ENCODE measurements at places on chromosomes 5 and 9.

GRCh38 chr5:54646356-54647101 is 129.0 kb downstream of the SNX18 start:
- DNase-seq: peak; percentile 78

- no peak for DNase-seq
Measured at GRCh38 chr9:101495810-101496209, 37.8 kb upstream of the RNF20 start.

GRCh38 chr5:181063514-181063913 is 23.4 kb downstream of the BTNL9 start:
- no peak for DNase-seq

GRCh38 chr5:147372191-147372590 is 137.4 kb downstream of the STK32A start:
- no peak for DNase-seq

DNA sequence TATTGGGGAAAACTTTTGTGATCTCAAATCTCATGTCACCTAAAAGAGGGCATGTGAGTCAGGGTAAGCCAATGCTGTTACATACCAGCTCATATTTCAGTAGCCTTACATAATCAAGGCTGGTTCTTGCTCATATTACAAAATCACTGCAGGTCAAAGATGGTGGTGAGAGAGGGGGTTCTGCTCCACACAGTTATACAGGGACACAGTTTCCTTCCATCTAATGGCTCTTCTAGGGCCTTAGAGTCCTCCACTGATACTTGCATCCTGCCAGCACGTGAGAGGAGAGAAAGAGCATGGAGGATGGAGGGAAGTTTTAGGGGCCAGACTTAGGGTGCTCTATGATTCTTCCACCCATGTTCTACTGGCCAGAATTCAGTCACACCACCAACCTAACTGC is 130.0 kb downstream of the LIFR start:
- DNase-seq: no peak

DNA sequence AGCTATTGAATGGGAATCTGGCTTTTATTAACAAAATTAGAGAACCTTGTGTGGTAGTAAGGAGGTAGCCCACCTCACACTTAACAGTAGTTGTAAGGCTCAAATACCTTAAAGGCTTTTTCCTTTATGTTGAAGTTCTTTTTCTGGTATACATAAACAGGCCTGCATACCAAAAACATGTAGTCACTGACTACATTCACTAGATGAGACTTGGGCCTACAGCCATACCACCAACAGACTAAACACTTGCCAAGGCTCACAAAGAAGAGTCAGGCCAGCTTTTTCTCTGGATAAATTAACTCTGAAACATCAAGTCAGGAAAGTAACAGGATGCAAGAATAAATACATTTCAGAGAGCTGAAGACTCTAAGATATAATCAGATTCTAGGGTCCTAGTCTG is 78.6 kb upstream of the MPDZ start:
- no peak for DNase-seq

DNA sequence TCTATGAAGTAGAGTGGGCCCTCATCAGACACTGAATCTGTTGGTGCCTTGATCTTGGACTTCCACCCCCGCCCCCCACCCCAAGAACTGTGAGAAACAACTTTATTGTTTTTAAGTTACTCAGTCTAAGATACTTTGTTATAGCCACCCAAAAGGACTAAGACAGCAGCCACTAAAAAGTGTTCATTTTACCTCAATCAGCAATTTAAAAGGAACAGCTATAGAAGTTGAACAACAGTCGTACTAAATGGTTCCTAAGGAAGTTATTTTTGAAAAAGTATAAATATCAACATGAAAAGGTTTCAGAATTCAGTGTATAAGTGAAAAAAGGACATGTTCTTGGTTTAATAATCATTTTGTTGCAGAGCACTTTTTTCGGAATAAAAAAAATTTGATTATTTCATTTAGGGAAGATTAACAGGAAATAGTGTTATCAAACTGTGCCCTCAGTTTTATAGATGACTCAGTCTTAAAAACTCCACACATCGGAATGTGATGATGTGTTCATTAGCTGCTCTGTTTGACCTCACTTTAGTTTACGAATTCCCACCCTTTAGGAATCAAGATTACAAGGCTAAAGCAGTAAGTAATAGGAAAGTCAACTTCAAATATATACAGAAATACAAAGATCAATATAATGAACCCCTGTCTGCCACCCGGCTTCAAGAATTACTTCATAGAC is 71.2 kb downstream of the MTAP start:
- no peak for DNase-seq

DNA sequence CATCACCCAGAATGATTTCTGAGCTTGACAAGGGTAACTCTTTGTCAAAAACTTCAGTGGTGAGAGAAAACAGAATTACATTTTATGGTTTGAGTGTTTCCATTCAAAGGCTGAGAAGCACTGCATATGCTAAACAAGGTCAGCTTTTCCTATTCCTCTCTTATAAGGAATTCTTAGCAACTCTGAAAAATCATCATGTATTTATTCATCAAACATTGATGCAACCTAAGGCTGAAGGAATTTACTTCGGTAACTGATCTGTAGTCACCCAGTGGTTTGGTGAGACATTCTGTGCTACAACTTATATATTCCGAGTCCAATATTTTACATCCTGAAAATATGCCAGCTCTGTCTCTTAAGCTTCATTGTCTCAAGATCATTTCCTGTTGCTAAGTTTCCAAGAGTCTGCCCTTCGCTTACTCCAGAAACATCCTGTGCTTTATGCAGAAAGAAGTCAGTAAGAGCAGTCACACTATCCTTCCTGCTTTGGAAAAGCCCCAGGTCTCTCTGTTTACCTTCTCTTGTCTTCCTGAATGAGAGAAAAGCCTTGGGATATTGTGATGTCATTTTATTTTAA is 176.6 kb upstream of the TBCA start:
- DNase-seq: no peak

- peak; percentile 22 for DNase-seq
Measured at GRCh38 chr5:14767735-14768507, 103.4 kb downstream of the OTULIN start.

GRCh38 chr9:6197330-6197729 is 18.3 kb upstream of the IL33 start:
- DNase-seq: no peak

GRCh38 chr5:5854087-5854486 is 431.6 kb downstream of the ICE1 start:
- DNase-seq: no peak

- no peak for DNase-seq
Measured at GRCh38 chr9:6538666-6539071, 106.9 kb downstream of the GLDC start.

DNA sequence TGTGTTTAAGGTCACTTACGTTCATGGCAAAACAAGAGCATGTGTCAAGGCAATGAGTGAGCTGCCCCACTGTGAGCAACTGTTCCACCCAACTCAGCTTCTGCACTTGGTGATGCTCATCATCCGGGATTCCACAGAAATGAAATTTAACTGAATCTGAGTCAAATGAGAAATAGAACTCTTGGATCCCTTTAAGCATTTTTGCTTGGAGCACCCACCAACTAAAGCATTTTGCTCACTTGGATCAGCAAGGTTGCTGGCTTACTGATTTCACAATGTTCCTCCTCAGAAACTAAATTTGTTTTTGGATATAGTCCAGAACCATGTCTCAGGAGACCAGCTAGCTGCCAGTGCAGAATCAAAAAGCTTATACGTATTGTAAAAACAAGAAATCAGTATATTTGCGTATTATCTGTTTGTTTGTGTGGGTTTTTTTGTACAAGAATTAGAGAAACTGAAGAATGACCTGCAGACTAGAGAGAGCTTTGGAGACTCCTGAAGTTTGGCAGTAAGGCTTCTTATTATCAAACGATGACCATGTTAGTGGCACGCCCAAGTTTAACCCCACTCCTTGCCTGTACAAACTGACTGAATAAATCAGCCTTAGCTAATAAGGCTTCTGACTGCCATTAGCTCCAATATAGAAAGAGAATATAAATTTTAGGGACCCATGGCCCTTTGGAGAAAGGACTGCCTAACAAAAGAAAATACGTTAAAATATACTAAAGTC is 153.8 kb upstream of the FST start:
- DNase-seq: no peak

GRCh38 chr9:95182854-95183563 is 134.5 kb downstream of the FANCC start:
- DNase-seq: no peak

GRCh38 chr9:76887003-76887821 is 18.7 kb downstream of the PRUNE2 start:
- no peak for DNase-seq

GRCh38 chr5:32589942-32590869 is 4.8 kb downstream of the SUB1 start:
- DNase-seq: no peak

- DNase-seq: no peak
Measured at GRCh38 chr9:80188579-80188978, 616.8 kb downstream of the TLE4 start.

DNA sequence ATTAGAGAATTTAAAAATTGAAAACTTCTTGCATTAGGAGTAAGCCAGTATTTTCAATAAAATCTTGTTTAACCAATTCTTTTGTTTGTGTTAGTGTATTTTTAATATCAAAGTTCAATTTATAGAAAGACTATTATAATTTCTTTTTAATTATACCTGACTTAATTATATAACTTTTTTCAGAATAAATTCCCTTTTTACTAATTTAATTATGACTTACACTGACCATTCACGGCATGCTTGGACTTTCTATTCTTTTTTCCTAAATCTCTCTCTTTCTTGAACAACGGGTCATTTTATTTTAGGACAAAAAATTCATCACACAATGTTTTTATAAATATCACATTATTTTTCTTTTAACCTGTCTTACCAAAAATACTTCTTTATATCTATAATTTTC is 555.3 kb upstream of the PTGER4 start:
- DNase-seq: no peak

DNA sequence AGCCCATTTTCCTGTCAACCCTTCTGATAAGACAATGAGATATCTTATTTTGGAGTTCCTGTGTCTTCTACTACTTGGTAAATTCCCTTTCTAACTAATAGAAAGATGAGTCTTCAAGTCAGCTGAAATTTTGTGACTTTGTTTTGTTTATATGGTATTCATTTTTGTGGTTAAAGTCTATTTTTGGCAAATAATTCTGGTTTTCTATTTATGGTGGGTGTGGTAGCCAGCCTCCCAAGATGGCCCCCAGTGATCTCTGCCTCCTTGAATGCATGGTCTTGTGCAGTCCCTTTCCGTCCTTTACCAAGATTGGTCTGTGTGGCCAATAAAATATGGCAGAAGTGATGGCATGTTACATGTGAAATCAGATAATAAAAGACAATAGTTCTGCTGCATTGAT is 91.5 kb downstream of the NR3C1 start:
- DNase-seq: no peak

DNA sequence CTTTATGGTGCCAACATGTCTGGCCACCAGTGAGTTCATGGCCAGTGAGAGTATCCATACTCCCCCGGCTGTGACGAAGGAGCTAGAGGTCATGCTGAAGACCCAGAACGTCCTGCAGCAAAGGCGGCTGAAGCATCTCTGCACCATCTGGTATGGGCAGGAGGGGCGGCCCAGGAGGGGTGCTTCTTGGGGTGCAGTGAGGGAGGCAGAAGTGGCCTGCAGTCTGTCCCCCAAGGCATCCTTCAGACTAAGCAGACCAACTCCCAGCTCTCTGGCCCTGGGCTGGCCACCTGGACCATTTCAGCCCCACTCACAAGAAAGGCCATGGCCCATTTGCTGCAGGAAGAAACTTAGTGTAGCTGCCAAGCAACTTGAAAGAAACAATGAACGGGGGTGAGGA is 11.0 kb downstream of the CCDC180 start:
- DNase-seq: no peak

GRCh38 chr5:16518606-16519005 is 53.0 kb upstream of the ZNF622 start:
- DNase-seq: no peak

DNA sequence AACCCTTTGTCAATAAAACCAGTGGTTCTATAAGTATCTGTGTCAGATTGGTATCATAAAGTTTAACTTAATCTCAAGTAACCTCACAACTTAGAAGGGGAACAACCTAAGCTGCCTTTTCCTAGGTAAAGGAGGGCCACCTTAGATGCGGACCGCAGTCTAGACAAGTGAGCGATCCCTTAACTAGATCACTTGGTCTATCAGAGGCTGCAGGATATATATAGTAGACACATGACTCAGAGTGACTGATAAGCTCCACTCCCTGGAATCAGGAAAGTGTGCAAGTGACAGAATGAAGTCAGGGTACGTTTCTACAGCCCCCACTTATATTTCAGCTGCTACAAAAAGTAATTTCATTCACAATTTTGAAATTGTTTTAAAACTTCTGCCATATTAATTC is 7.4 kb downstream of the REEP5 start:
- no peak for DNase-seq

DNA sequence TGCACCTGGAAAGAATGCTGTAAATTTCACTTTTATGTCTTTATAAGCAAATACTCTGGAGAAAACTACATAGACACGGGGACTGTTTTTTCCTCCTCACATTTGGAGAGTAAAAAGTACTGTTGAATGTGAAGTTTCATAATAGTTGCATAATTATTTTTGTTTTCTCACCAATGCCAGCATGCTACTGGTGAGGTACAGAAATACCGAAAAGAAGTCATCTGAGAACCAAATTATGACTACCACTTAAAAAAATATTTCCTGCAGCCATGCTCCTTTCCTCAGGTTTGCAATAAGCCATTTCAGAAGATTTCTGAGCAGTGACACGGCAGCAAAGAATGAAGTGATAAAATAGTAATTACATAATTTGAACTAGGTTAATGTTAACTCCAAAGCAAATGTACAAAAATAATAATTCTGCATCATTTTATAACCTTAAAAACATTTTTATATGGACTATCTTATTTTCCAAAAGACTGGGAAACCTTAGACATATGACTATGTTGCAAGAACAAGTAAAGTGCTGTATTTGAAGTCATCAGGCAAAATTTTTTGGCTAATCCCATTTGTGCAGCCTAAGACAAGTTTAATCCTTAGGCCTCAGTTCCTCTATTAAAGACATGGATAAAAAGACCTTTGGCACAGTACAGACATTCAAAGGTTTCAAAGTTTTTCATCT is 144.7 kb downstream of the PCSK1 start:
- DNase-seq: no peak

DNA sequence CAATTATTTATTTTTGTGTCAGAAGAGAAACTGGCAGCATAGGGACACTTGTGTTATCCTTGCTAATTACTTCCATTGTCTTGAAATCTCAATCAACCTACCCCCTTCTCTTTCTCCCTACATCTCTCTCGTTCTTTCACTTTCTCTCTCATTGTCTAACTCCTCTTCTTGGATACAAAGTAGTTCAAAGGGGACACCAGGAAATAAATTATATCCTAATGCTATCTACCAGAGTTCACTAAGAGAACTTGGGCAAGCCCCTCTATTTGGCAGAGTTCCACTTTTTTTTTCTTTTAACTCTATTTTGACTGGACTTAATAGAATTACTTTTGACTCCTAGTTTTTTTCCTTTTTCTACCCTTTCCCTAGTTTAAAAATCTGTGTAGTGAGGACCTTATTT is 102.2 kb downstream of the MEF2C start:
- no peak for DNase-seq

DNA sequence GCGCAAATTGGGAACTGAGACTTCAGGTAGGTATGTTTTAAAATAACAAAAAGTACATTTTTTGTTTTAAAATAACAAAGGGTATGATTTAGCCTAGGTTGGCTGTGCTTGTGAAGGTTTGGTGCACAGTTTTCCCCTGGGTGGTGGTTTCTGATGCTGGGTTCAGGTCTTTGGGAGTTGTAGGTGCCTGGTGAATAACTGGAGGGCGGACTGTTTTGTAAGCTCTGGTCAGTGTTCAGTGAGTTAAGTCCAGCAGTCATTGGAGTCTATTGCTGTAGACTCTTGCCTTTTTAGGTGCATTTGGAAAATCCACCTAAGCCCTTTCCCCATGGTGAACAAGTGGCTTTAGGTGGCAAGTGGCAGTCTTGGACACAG is 43.9 kb downstream of the RAI14 start:
- DNase-seq: no peak

All from CD4-positive, alpha-beta T cell treated with Interleukin-4 for 1 hour (primary cell).